Stimulated activated CD4-positive, alpha-beta T cell treated with anti-CD3 and anti-CD28 coated beads, Interleukin-4, amount 100 ng/mL, for 4 hours (primary cell): ENCODE measurements at places on chromosomes 13 and 19.

- no peak for DNase-seq
Observed at GRCh38 chr19:47268028-47268427, 6.7 kb upstream of the INAFM1 start.

- DNase-seq, result no peak
Observed at GRCh38 chr13:113272701-113273181, 24.3 kb upstream of the LAMP1 start.

DNA sequence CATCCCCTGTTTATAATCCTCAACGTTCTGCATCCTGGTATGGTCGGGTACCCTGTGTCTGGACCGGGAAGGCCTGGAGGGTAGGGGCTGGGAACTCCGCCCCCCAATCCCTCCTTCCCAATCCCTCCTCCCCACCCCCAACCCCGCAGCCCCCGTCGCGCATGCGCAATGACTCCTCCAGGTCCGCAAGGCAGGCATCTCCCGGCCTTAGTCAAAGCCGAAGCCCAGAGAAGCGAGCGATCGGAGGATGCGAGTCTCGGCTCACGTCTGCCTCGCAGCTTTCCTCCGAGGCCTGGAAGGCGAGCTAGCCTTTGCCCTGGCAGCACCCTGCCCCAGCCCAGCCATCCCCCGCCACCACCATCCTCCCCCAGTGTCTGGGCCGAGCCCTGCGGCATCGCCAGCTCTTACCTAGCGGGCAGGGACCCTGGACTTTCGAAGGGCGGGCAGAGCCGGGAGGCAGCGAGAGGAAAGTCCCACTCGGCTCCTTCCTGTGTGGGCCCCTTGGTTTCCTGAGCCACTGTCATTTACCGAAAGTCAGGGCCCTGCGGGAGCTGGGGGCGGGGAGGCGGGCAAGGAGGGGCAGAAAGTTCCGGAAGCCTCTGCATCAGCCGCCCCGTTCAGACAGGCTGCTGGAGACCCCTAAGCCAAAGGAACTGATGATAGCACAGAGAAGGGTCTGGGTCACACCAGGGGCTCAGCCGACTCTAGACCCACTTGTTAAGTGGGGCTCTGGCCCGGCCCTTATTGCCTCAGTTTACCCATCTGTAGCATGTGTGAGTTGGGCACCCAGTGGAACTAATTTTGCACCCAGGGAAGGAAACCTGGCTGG is at the start of gene JAK3:
Gene JAK3, minus strand, starts transcription at position 445 of the 829 bp plus-strand sequence. CDS start 3,565 bp downstream, outside the sequence.
- peak; percentile 91 for DNase-seq

DNA sequence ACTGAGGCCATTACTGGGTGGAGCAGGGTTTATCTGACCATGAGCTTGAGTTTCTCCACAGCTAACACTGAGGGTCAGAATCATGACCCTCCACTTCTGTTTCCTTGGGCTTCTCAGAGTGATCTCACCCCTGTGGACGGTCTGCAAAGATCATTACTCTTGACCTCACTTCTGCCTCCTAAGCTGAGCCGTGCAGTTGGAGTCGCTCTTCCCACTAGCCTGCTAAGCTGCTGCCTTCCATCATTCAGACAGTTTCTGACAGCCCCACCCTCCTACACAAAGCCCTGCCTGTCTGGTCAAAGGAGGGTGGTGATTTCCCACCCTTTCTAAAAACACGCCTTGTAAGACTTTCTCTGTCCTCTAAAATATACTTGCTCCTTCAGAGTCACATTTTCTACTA is 9.3 kb upstream of the FRY start:
- no peak for DNase-seq

DNA sequence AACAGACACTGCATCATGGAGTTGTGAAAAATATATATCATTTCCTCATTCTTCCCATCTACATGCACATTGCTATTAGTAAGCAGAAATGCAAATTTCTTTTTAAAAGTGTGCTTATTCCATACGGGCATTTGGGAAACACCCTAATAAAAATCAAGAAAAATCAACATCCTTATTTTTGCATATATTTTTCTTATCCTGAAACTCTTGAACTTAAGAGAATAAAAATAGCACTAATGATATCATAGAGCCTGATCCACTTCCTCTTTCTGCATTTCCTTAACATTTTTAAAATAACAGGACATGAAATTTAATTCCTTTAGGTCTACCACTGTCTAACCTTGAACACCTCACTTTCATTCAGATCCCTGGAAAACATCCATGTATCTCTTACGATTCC is 123.3 kb downstream of the VWA8 start:
- DNase-seq, result no peak

- DNase-seq, result no peak
Observed at GRCh38 chr13:102609696-102610095, 12.9 kb downstream of the TPP2 start.

DNA sequence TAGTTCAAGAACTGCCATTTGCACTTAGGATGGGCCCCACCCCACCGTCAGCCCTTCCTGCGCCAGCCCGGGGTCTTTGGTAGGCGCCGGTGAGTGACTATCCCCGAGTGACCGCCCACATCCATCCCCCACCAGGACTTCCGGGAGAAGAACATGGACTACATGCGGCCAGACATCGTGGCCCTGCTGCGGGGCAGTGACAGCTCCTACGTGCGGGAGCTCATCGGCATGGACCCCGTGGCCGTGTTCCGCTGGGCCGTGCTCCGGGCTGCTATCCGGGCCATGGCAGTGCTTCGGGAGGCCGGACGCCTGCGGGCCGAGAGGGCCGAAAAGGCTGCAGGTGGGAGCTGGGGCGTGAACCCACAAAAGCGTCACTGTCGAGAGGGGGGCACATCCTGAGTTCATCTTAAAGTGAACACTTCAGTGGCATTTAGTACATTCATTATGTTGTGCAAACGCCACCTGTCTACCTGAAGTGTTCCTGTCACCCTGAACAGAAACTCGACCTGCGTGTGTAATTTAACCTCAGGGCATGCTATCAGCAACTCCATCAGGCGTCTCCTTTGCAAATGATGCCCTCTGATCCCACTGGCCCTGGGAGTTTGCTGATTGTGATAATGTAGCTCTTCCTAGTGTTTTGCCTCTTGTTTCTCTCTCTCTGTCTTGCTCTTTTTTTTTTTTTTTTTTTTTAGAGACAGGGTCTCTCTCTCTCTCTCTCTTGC is 42.4 kb upstream of the USE1 start:
- no peak for DNase-seq

DNA sequence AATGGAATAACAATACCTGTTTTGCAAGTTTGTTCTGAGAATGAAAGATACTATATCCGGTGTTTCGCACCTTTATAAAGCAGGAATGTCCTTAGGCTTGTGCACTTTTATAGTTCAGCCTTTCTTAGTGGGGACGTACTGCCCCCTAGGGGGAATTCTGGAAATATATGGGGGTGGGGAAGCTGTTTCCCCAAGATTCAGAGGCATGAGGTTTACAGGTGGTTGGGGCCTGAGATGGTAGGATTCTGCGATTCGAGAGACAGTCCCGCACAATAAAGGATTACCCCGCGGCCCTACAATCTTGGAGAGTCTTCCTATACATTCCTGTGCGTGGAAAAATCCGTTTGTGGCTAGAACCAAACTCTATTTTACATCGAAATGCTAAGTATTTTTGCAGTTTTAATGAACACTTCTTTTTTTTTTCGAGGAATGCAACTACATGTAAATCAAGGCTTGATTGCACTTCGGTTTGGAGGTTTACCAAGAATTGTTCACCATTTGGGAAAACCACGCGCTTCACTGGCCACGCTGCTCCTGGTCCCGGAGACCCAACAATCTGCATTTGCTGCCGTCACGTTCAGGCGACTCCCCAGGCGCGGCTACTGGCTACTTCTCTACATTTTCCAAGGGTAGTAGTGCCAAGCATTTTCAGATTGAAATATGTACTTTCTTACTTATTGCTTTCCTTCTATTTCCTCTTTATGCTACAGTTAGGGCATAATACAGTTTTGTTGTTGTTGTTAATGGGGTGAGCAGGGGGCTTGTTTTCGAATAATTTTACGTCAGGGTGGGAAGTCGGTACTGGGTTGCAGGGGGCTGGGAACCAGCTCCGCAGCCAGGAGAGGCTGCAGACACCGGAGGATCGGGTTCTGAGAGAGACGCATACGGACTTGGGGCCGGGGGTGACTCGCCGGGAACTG is 830 bp downstream of the NEK5 start:
- peak; percentile 27 for DNase-seq

DNA sequence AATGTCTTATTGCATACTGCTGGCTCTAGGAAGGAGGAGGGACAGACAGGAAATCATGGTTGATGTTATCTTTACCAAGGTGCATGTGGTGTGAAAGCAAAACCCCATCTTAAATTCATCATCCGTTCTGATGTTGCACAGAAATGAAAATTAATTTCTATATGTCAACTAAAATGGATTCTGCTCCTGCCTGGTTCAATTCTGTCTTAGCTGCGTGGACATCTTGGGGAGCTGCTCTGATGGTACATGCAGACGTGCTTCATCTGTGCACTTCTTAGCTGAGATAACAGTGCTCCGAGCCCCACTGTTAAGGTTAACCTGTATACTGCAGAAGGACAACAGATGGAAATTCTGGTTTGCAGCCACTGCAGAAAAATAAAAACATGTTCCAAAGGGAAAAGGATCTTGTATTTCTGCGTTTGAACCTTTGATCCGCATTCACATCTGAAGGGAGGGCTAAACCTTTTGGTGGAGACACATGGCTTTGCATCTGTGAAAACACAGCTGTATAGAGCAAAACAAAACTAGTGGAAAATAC is 155.6 kb downstream of the TM9SF2 start:
- DNase-seq, result no peak

- DNase-seq, result peak; percentile 53
Observed at GRCh38 chr19:6736169-6736916, 1.0 kb downstream of the GPR108 start.

GRCh38 chr13:111927181-111927540 is 139.8 kb upstream of the SOX1 start:
- no peak for DNase-seq

DNA sequence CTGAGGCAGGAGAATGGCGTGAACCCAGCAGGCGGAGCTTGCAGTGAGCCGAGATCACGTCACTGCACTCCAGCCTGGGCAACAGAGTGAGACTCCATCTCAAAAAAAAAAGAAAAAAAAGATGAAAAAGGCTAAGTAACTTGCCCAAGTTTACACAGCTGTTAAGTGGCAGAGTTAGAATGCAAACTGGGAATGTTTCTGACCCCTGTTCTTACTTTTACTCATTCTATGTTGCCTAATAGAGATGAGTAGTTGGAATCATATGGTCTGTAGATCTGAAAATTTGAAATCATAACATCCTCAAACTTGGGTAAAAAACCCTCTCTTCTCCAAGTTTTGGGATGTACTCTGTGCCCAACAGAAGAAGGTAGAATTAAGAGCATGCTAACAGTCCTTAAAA is 235.8 kb upstream of the RFC3 start:
- DNase-seq, result no peak

- DNase-seq, result no peak
Observed at GRCh38 chr13:24450530-24450929, 62.0 kb downstream of the PARP4 start.

GRCh38 chr19:45255611-45256157 is 4.6 kb downstream of the MARK4 start:
- no peak for DNase-seq

- no peak for DNase-seq
Observed at GRCh38 chr13:22837980-22838647, 342.7 kb upstream of the SGCG start.

- DNase-seq, result no peak
Observed at GRCh38 chr13:93183302-93183701, 43.3 kb upstream of the GPC6 start.

DNA sequence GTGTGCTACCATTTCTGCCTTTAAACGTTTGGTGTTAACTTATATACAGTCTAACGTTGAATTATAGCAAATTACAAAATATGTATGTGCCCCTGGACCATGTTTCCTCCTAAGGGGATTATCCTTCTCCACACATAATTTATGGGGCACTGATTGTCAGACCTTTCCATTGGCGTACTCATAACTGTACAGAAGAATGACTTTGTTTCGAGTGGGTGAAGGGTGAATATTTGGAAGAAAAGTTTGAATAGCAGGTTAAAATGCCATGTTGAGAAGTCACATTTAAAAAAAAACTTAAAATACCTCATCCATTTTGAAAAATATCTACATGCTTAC is 58.8 kb downstream of the SLC10A2 start:
- DNase-seq, result no peak

DNA sequence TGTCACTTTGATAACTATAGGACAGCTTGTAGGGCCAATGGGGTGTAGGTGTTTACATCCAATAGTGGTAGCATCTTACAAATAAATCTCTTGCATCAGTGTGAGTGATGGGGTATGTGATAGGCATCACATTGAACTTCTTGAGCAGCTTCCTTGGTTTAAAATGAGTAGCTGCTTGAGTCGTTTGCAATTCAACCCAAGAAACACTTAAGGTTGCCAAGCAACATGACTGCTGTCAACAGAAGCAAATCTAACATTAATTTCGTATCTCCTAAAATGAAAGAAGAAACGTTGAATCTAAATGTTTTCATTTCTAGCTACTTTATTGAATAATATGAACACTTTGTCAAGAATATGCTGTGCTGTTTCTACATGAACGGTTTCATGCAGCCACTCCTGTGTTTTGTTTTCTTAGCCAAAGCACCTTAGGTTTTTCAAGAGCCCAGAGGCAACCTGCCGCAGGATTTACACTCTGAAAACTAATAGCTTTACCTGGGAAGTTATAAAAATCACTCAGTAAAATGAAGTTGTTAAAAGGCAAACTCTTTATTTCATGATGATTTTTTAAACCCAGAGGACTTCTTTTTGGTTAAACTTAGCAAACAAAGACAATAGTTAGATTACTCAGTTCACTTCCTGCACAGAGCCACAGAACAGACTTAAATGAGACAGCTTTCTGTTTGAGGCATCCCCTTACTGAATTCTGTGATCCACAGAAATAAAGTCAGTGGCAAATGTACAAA is 305.2 kb downstream of the MTUS2 start:
- no peak for DNase-seq

DNA sequence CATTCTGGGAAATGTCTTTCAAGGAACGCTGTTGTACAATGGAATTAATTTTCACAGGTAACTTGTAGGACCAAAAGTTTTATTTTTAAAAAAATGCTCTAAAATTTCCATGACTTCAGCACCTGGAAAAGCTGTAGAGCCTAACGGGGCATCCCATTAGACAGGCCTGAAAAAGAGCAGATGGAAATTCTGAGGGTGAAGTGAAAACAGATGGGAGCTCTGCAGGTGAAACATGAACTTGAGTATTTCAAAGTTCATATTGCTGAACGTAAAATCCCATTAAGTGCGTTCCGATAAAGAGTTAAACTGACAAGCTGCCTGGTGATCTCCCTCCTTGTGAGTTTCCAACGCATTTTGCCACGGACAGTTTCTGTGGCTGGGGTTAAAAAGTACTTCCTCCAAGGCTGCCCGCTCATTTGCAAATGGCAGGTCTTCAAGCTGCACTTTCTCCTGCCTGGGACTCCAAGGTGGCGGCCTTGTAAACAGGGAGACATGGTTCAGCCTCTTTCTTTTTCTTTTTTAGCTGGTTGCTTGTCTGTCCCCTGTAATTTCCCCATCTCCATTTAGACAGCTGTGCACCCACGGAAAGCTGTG is 450.4 kb downstream of the FGF9 start:
- DNase-seq, result no peak

- no peak for DNase-seq
Observed at GRCh38 chr13:36450534-36450933, 18.2 kb downstream of the CCNA1 start.

GRCh38 chr19:6048793-6049405 is 61.4 kb downstream of the RFX2 start:
- peak; percentile 72 for DNase-seq
